Activated naive CD4-positive, alpha-beta T cell treated with anti-CD3 and anti-CD28 coated beads, Interleukin-2, amount 10 ng/mL, durations not matched to agents 7 days and 5 days (primary cell): ENCODE measurements at places on chromosomes 5 and 9.

GRCh38 chr9:92737611-92738299 lies 26.9 kb downstream of the BICD2 start:
- DNase-seq, result no peak

- DNase-seq, result no peak
These were observed 50.9 kb downstream of the PLPP1 start for GRCh38 chr5:55483885-55484284.

DNA sequence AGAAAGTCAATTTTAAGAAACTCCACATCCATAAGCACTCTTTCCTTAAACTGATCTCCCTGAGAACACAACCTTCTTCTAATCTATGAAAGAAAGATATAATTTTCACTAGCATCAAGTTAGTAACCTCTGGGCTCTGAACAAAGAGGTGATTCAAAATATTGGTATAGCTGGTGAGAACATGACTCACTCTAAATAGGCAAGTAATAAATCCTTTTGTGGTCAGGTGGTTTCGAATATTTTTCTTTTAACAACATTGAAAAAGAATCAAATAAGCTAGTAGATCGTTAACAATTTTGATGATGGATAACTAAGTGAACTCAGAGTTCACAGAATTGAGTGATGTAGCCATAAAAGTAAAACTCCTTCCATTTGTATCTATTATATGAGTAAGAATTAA lies 150.6 kb upstream of the IQGAP2 start:
- DNase-seq, result no peak

DNA sequence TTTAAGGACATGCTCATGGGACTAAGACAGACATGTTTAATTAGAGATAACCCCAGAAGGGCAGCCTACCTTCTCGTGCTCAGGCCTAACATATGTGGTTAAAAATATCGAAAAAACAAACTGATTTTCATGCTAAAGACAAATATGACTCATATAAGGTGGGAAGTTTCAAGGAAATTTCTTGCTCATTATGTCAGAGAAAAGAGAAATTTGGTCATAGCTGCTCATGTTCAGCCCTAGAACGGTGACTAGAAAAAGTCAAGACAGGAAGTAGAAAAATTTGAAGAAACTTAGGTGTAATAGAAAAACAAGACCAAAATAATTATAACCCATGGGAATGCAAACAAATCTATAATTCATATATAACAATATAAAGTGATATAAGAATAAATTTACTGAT lies 120.6 kb downstream of the PRDM9 start:
- no peak for DNase-seq

GRCh38 chr9:660227-660626 lies 181.3 kb upstream of the DMRT1 start:
- no peak for DNase-seq

DNA sequence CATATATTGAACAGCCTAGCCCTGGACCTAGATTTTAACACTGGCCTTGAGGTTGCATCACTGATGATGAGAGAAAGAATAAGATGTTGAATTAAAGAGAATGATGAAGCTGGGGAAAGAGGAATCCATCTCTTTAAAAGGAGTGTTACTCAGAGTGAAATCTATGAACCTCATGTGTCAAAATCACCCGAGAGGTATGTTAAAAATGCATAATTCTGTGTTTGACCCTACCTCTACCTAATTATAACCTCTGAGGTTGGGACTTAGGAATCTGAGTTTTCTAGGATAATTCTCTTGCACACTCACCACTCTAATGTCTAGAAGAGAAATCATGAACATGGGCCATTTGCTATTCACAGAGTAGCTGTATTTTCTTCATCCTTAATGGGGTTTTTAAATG lies 479.4 kb downstream of the ENC1 start:
- no peak for DNase-seq

GRCh38 chr5:163735069-163735468 lies 229.7 kb downstream of the MAT2B start:
- no peak for DNase-seq
